Activated naive CD8-positive, alpha-beta T cell treated with anti-CD3 and anti-CD28 coated beads, Interleukin-2, amount 10 ng/mL, durations not matched to agents 7 days and 5 days (primary cell): ENCODE measurements at places on chromosomes 5 and 9.

DNA sequence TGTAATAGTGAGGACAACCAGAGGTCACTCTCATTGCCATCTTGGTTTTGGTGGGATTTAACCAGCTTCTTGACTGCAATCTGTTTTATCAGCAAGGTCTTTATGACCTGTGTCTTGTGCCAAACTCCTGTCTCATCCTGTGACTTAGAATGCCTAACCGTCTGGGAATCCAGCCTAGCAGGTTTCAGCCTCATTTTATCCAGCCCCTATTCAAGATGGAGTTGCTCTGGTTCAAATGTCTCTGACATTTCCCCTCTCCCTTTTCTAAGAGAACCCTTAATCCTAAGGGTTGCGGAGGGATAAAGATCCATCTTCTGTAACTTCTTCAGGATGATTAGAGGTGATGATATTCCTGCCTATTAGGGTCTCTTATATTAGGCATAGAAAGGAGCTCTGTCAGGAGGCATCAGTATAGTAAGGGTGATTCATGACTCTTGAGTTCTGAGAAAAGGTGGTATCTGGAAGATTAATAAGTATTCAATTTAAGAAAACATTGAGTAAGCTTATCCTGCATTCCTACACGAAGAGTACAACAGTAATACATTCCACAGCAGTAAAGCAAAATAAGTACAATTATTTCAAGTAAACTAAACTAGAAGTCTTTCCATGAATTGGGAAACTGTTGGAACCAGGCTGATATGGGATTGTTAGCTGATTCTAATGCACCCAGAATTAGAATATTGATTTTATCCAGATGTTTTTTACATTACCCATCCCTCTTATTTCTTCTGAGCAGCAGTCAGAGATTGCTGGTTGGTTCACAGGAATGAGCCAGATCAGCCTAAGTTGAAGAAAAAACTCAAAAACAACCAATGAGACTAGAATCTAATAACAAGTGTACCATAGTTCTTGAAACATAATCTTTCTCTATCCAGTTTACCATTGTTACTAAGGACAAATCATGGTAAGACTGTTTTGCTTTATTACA lies 39.9 kb downstream of the SHC3 start:
- DNase-seq = no peak

DNA sequence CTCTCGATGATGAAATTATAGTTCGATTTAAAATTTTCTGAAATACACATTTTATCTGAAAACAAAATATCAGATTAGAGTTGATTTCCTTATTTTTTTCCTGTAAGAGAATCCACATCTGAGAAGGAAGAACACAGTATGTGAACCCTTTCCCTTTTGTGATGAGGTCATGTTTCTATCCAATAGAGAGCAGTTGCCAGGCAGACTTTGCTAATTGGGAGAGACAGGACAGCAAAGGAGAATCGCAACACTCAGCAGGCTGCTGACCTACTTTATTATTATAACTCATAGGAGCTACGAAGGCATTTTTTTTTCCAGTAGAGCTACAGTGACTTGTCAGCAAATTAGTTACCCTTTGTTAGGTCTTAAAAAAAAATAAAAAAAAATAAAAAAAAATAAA lies 242.1 kb downstream of the HCN1 start:
- no peak for DNase-seq

GRCh38 chr5:55994495-55994997 lies at the start of gene IL6ST:
IL6ST (minus strand) TSS chr5:55994963; CDS start chr5:55976278, 18,685 bp downstream.
- no peak for DNase-seq

- no peak for DNase-seq
These were observed 6.1 kb downstream of the ANXA2R start for GRCh38 chr5:43033841-43034590.

- DNase-seq = no peak
These were observed 743.9 kb downstream of the NR2F1-AS1 start for GRCh38 chr5:92836855-92837755.

GRCh38 chr5:139740138-139740991 lies 55.2 kb upstream of the PSD2 start:
- no peak for DNase-seq

DNA sequence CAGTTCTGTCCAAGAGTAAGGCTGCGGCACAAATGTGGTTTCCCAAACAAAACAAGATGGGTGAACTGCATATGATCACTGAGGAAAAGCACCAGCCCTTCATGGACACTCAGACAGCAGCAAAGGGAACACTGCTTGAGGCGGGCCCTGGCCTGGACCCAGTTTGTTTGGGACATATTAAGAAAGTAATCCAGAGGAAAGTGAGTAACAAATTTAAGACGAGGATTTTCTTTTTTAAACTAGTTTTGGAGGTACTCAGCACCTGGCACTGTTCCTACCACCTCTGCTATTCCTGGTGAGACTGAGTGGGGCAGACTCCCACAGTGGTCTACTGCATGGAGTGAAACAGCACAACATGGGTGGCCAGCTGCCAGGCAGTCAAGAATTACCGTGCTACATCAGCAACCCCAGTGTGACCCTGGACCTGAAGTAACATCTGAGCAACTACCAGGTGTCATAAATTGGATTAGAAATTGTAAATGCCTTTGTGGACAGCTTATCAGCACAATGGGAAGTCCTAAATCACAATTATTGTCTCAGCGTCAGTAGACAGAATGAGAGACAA lies 28.5 kb downstream of the P4HA2 start:
- no peak for DNase-seq

DNA sequence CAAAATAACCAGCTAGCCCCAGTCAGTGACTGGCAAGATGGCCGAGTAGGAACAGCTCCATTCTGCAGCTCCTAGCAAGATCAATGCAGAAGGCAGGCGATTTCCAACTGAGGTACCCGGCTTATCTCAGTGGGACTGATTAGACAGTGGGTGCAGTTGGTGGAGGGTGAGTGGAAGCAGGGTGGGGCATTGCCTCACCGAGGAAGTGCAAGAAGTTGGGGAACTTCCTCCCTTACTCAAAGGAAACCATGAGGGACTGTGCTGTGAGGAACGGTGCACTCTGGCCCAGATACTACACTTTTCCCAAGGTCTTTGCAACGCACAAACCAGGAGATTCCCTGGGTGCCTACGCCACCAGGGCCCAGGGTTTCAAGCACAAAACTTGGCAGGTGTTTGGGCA lies 9.6 kb upstream of the BTNL8 start:
- DNase-seq = no peak

DNA sequence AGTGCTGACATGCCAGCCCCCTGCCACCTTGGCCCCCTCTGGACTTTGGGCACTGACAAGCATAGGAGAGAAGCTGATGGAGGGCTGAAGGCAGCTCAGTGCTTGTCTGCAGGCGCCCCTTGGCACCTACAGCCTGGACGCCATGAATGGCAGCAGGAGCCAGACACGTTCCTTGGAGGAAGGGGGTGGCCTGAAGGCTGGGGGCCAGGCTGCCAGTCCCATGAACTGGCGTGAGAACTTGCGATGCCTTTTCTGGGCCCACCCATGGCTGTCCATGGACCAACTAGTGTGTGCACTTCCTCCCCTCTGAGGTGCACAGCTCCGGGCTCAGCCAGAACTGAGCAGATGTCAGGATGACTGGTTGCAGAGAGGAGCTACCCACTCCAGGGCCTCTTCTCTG lies 99.0 kb upstream of the RANBP6 start:
- DNase-seq = no peak

DNA sequence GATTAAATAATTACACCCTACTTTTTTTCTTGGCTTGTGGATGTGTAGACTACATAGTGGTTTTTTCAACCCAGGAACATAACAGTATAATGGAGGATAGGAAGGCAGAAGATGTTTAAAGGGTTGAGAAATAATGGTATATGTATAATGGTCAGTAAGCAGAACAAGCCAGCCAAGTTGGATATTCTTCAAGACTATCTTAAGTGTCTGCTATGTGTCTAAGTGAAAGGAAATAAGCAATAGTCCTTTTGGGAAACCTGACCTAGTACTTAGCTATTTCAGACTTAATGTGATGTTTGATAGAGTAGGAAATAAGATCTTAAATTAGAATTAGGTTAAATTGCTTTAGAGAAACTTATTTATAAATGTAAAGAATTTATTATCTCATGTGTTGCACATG lies 85.7 kb downstream of the PTPDC1 start:
- DNase-seq = no peak

- no peak for DNase-seq
These were observed 77.3 kb downstream of the AMBP start for GRCh38 chr9:114000671-114001409.

DNA sequence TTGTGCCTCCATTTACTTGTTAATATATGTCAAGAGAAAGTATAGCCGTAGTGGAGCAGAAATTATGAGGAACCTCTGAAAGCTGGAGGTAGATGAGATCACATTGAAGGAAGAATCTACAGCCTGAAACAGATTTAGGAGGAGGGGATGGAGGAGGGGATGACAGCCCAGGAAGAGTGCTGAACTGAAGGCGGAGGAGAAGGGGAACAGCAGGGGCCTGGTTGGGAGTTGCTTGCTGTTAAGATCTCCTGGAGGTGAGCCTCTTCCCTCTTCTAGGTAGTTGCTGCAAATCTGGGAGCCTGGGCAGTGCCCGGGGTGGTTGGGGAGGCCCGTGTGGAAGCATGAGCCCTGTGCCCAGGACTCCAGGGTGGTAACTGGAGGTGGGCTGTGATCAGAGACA lies 111.8 kb upstream of the SEMA6A start:
- no peak for DNase-seq

DNA sequence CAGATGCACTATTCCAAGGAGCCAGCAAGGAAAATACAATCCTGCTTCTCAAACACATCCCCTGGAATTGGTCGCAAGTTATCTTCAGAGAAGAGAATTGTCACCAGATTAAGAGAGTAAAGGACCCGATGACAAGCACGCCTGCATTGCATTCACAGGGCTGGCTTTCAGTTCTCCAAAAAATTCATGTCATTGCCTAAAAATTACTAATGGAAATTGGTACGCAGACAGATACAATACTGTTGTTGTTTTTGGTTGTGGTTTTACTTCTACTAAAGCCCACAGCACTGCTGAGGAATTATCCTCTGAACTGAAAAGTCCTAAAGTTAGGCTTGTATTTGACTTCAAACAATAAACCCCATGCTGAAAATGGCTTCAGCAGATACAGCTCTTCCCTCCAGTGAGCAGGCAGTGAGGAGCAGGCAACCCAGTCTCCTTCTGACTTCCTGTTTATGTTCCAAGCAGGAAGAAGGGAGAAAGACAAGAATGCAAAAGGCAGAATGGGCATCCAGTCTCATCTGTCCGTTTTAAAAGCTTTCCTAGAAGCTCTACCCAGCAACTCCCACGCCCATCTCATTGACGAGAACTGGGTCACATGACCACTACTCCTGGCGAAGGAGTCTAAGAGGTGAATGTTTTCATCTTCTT lies 80.6 kb upstream of the ZNF366 start:
- no peak for DNase-seq

GRCh38 chr9:15293804-15294316 lies 13.2 kb downstream of the TTC39B start:
- no peak for DNase-seq

DNA sequence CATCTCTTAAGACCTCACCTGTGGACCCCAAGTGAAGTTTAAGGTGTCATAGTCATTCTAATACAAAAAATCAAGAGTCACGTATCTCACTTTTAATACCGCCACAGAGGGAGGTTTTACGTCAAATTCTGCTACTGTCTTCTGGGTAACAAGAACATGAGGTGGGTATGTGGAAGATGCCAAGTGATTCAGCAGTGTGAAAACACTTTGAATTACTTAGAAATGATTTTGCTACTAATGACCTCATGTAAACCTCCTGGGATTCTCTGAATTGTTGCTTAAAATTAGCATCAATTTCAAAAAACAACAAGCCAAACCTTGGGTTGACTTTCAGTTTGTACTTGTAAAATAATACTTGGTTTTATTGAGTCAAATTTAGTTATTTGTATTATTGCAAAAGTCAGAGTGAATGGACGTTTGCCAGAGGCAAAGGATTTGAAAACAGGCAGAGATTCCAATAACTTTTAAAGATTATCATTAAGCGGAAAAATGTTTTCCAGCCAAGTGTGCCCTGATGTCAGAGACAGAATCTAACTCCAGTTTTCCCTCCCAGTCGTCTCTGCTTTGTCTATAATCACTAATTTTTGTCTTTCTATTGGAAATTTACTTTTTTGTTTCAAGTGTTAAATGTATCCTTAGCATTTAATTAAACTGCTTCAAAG lies 8.8 kb downstream of the DMRT2 start:
- DNase-seq = no peak

DNA sequence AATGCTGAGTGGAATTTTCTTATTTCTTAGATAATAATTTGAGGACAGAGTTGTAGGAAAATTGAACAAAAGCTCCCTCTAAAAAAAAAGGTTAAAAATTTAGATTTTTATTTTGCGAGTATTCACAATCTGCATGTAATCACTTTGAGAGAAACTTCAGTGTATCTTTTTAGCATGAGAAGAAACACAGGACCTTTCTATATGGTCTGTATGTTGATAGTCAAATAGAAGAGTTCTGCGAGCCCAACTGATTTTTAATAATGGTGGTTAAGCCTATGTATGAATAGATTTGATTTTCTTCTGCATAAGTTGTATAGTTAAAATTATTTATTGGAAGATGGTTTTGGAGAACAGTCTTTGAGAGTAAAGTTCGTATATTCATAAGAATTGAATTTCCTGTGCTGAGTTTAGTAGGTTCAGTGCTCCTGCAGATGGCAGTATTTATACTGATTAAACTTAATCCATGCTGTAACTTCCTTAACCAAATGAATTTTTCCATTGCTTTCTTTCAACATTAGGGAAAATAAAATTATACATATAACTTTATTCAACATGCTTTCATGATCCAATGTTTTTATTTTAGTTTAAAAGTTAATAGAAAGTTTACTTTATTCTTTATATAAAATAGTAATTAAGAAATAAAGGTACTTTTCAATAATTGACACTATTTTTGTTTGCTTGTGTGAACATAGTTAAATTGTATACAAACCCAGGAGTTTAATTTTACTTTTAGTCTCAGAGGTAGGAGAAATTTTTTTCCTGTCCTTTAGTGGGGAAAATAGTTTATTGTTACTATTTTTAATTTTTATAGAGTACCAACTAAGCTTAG lies 19.6 kb downstream of the TCERG1 start:
- no peak for DNase-seq

DNA sequence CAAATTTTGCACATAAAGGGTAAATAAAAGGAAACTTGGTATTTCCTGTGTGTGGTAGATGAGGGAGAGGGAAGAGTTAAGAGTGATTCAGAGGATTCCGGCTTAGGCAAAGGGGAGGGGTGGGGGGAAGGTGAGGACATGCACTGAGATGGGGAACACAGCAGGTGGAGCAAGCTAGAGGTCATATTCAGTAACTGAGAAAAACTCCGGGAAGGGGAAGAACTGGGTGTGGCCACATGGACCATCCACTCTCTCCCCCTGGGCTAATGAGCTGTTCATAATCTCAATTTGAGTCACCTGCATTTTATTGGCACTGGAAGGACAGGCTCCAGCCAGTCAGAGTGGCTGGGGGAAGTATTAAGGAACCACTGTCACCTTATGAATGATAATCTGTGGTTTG lies 45.1 kb upstream of the UGCG start:
- DNase-seq = no peak

- no peak for DNase-seq
These were observed 41.0 kb downstream of the FGD3 start for GRCh38 chr9:92988215-92988768.
